ENCODE measurements at places on chromosomes 1 and 21.

GRCh38 chr1:70383483-70383882, 27.6 kb upstream of the CTH start:
- DNase-seq: no peak

DNA sequence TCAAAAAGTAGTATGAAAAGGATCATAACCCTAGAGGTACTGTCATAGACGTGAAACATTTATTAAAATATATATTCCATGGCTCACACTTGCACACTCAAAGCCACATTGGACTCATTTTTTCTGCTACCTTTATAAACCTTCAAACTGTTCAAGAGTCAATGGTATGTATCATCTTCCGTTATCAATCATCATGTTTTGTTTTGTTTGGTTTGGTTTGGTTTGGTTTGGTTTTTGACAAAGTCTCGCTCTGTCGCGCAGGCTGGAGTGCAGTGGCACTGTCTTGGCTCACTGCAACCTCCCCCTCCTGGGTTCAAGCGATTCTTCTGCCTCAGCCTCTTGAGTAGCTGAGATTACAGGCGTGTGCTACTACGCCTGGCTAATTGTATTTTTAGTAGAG, 1.8 kb downstream of the IFNAR2 start:
- DNase-seq: no peak

- no peak for DNase-seq
Measured at GRCh38 chr1:112769611-112770010, 54.5 kb upstream of the PPM1J start.

DNA sequence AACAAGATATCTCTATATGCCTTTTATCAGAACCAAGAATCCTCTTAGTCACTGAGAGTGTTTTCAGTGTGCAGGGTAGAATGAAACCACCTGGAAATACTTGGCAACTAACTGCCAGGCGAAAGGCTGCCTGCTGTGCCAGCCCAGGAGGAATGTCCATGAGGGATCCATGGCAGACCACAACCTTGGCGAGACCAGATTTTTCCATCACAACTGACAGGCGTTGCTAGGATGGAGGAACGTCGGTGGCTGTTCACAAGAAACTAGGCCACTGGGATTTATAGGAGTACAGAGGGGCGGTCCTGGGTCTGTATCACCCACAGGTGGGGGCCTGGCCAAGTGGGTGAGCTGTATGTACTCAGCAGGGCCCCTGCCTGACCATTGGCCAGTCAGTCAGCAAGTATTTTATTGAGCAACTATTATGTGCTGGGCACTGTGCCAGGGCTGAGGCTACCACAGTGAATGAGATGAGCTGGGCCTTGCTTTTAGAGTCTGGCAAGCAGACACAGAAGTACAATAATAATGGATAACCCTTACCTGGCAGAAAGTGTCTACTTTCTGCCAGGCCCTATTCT, 199.4 kb downstream of the FOXD2 start:
- no peak for DNase-seq

DNA sequence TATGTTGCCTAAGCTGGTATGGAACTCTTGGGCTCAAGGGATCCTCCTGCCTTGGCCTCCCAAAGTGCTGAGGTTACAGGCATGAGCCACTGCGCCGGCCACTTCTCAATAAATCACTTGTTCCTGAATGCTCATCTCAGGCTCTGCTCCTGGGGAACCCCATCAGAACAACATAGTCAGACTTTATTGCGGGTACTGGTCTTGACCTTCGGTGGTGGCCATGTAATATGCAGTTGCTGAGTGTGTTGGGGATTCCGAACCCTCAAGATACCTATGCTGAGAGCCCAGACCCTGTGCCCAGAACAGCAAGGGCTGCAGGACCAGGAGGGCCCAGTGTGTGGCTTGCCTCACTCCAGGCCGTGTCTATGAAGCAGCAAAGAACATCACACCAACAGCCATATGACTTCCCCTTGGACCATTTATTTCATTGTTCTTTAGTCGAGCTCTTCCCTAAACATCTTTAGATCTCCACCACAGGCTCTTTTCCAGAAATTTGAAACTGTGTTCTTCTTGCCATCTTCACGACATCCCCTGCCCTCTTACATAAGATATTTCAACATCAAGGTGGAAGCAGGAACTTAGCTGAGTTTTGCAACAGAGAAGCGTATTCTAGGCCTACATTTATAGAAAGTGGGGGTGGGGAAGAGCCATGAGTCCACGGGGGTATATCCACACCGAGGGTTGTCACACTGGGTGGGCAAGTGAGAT, 12.7 kb upstream of the SDHB start:
- DNase-seq: no peak

GRCh38 chr21:39037807-39038405, 145.3 kb downstream of the PSMG1 start:
- DNase-seq: no peak

GRCh38 chr1:204714861-204715511, 29.4 kb upstream of the LRRN2 start:
- no peak for DNase-seq

DNA sequence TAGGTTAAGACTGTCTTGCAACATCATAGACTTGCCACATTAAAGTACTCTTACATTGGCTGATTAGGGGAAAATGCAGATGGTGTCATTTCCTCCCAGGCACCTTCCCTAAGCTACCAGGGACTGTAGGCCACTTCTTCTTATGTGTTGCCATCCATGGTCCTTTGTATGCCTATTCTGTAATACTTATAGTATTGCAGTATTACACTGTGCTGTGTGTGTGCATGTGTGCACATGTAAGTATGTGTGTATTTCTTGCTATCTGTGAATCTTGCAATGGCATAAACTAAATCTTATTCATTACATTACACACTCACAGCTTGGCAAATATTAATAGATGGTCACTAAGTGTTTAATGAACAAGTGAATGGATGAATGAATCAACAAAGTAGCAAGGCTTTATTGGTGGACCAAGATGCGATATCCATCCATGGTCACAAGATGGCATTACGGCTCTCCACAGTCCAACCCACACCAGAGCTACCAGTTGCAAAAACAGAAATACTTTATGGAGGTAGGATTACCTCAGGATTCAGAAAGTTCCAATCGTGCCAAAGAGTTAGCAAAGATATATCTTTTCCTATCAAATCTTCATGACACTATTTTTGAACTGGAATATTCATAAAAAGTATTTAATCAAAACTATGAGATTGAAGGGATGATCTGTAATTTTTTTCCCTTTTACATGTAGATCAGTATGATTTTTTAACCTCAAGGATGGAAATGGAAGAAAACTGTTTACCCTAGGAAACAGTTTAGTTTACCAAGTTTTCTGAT, 160.2 kb downstream of the DENND1B start:
- peak; percentile 55 for DNase-seq

DNA sequence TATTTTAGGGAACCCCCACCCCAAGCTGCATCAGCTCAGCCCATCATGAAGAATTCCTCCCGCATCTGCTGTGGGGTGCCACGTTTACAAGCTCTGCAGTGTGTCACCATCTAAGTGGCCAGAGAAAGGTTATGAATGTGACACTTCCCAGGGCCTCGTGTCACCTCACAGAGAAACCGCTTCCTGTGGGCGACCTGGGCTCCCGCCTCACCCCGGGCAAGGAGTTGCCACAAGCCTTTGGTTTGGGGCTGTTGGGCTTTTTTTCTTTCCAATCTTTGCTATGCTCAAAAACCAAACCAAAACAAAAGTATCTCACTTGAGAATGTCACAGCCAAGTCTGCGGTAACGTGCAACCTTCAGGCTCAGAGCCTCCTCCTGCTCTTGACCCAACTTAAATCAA, 82.1 kb upstream of the ARHGEF16 start:
- DNase-seq: no peak

DNA sequence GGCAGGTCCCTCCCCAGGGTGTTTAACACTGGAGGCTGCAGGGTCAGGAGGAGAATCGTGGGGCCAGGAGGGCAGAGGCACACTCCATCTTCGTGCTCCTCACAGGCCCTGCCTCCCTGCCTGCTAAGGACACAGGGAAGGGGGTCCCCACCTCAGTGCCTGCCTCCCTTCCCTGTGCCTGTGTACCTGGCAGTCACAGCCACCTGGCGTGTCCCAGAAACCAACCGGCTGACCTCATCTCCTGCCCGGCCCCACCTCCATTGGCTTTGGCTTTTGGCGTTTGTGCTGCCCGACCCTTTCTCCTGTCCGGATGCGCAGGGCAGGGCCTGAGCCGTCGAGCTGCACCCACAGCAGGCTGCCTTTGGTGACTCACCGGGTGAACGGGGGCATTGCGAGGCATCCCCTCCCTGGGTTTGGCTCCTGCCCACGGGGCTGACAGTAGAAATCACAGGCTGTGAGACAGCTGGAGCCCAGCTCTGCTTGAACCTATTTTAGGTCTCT, 623 bp upstream of the BGLAP start:
- DNase-seq: no peak

DNA sequence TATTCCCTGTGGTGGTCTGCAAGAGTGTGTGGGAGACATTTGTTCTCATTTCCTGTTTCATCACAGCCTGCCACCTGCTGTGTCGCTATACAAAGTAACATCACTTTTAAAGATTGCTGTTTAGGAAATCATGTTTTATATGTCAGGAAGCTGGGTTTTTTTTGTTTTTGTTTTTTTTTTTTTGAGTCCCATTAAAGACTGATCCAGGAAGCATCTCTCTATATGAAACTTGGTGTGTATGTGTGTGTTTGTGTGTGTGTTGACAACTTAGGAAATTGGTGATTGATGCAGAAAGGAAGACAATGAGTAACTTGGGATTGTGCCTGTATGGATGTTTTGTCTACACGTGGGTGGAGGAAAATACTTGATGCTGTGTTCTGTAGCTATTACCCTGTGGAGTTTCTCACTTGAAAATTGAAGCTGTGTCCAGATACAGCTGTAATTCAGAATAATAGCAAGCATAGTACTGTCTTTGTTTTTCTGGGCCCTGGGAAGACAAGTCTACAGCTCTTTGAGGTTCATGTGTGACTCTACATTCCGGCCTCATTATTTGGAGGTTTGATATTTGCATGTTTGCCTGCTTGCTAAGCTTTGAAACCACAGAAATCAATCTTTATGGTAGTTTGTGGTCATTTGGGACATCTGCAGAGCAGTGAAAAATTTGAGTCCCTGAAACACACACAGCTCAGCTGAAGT, 47.9 kb downstream of the LAMC1 start:
- DNase-seq: peak; percentile 5

- no peak for DNase-seq
Measured at GRCh38 chr1:32172621-32173245, 6.7 kb upstream of the TXLNA start.

DNA sequence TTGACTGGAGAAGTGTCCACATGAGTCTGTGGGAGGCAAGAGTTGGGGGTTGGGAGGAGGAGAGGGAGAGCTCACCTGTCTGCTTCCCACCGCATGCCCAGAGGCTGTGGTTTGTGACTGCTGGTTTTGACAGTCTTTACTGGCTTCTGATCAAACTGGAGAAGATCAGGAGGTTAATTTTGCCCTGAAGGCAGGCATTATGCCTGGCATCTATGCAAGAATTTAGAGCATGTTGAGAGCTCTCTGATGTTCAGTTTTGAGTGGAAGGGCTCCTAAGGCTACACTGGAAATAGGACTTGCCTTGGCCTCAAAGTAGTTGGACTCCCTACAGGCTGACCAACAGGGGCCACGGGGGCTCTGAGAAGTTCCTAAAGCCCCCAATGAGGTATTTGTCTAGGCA, 101.6 kb downstream of the TLR5 start:
- DNase-seq: no peak

DNA sequence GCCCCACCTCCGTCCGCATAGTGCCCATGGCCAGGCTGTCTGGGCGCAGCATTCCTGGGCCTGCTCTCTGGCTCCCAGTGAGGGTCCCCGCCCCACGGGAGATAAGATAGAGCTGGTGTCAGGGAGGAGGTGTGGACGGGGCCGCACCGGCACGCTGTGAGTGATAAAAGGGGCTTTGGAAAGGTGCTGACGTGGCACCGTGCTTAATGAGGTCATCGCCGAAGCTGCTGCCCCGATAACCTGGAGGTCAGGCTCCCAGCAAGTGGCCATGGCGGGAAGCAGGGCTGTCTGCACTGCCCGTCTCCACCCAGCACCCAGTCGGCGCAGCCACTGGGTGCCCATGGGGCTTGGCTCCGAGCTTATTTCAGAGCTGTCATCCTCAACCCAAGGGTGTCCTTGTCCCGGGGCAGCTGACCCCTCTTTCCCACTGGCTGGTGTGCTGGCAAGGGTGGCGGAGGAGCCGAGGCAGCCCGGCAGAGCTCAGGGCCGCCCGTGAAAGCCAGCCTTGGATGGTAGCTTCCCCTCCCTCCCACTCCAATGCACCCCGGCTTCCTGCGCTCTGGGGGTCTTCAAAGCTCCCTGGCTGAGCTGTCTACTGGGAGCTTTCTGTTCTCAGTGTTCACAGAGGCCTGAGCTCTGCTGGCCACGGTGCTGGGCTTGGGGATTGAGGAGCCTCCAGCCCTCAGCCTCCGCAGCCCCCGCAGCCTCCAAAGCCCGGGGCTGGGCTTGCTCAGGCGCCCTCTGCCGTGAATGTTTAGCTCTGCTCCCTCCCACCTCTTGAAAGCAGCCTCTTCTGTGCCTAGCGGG, 105.1 kb upstream of the ARHGEF16 start:
- no peak for DNase-seq

- no peak for DNase-seq
Measured at GRCh38 chr1:227782226-227782625, 33.2 kb upstream of the PRSS38 start.

- DNase-seq: no peak
Measured at GRCh38 chr1:4063516-4063915, 163.4 kb upstream of the C1orf174 start.

DNA sequence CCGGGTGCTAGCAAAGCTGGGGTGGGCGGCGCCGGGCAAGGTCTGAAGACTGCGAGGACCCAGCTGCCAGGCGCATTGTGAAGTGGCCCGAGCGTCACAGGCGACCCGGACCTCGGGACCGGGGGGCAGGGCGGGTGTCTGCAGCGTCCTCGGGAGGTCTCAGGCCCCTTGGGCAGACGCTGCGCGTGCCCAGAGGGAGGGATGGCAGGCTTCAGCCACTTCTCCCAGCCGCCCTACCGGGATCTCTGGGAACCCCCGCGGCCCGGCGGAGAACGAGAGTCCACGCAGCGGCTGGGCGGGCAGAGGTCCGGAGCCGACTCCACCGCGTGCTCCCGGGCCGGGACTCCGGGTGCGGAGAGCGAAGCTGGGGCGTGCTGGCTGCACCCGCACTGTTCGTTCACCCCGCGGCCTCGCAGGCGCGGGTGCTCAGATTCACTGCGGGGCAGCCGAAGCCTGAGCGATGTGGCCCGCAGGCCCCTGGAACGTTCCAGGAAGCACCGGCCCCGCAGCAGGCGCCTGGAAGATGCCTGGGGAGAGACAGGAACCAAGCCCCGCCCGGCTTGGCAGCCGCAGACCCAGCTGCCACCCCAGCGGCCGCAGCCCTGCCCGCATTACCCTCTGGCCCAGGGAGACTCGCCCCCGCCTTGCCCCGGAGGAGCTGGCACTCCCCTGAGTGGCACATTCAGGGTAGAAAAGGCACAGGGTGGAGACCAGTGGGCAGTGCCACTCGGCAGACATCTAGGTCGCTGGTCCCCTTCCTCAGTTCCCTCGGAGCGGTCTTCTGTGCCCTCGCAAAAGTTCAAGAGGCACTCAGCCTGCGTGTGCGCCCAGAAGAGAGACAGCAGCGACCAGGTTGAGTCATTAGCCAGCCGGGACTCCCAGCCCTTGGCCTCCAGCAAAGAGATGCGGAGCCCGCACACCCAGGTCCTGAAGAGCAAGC, at the start of gene CCDC185:
CCDC185 (plus strand) TSS at position 141 of the 940 bp plus-strand sequence; CDS start at position 202, 61 bp downstream.
- peak; percentile 45 for DNase-seq

Data from NCI-H2081 (cell line).